Ascending aorta (tissue), 2 donors: ENCODE measurements at places on chromosomes 5 and 9. TPM values are rescaled to one million over a fixed set of nuclear protein-coding genes. Genes with fewer than 3 reads are reported as not detected.

Gene WDR38
- not detected for total RNA-seq

GRCh38 chr5:148735301-148735835, 81.0 kb upstream of the HTR4 start:
- no peak for DNase-seq

GRCh38 chr9:14148501-14149103, 165.3 kb downstream of the NFIB start:
- no peak for DNase-seq

DNA sequence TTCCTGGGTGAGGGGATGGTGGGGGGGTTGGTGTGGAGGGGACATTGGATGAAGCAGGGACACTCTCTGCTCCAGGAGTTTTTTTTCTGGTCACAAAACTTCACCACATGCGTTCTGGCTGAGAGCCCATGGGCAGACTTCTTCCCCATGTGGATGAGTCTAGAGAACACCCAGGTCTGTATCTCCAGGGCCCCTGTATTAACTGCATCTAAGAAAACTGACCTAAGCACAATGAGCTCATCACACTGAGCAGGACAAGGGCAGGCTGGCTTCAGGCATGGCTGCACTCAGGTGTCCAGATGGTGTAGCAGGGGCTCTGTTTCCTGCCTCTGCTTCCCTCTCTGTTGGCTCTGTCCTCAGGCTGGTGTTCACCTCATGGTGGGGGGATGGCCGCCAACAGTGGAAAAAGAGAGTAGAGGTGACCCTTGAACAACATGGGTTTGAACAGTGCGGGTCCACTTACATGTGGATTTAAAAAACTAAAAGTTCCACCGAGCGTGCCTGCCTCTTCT, 85.3 kb upstream of the STC2 start:
- DNase-seq: no peak

Gene GARIN3
- total RNA-seq: not detected

- peak; percentile 23 for DNase-seq
These were observed 76.3 kb downstream of the MUSK start for GRCh38 chr9:110744715-110745384.

- peak; percentile 76 for DNase-seq
These were observed 8.4 kb upstream of the PHYHD1 start for GRCh38 chr9:128912270-128912853.

DNA sequence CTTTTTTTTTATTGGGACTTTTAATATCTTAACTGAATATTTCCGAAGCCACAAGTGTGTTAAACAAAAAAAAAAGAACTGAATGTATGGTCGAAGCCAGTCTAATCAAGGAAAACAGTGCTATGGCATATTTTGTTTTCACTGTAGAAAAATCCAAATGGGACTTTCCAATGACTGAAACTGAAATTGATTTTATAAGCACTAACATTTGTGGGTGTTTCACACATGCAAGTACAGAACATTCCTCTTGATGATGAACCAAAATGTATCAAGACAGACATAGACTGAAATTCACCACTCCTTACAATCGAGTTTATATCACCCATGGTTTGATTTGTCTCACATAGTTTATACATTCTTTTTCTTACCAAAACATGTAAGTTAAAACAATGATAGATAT, 1026.8 kb downstream of the CDH18 start:
- DNase-seq: no peak

- no peak for DNase-seq
These were observed 128.5 kb downstream of the LRRC70 start for GRCh38 chr5:62707131-62707530.

DNA sequence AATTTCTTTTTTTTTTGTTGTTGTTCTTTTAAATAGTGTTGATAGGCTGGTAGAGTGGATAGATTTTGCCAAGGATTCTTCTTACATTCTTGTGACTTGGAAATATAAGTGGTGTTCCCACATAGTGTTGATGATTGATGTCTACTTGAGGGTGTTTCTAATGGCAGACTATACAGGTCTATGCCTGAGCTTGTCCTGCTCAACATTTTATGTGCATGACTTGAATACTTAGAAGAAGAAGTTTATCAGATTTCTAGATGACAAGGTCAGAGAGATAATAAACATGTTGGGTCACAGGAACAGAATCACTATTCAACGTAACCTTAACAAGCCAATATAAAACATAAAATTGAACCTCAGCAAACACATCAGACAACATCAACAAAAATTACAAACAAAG, 24.2 kb downstream of the XRCC4 start:
- DNase-seq: no peak

Gene RPS23
- 1,118 TPM for total RNA-seq

DNA sequence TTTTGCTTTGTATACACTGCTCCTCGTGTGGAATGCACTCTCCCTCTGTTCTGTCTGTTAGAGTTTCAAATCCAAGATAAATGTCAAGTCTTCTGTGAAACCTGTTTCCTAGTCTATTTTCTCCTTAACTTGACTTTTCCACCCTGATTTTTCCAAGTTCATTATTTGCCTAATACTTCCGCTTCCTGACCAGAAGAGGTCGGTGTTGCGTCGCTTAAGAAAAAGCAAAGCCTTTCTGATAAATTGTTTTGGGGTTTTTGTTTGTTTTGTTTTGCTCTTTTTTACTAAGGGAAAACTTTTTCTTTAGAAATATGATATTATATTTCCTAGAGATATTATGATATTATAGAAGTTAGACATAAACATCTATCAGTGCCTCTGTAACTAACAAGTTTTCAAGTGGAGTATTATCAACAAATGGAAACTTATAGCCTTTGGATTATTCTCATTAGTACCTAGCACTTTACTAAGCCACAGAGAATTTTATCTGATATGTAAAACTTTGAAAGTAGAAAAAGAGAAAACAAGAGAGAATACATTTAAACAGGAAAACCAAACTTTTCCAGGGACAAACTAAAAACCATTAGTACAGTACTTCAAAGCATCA, 55.8 kb downstream of the PHAX start:
- DNase-seq: no peak

Gene GRM6
- total RNA-seq: not detected

Gene IL9
- total RNA-seq: not detected

GRCh38 chr5:32029261-32029660, 144.9 kb downstream of the GOLPH3 start:
- no peak for DNase-seq

DNA sequence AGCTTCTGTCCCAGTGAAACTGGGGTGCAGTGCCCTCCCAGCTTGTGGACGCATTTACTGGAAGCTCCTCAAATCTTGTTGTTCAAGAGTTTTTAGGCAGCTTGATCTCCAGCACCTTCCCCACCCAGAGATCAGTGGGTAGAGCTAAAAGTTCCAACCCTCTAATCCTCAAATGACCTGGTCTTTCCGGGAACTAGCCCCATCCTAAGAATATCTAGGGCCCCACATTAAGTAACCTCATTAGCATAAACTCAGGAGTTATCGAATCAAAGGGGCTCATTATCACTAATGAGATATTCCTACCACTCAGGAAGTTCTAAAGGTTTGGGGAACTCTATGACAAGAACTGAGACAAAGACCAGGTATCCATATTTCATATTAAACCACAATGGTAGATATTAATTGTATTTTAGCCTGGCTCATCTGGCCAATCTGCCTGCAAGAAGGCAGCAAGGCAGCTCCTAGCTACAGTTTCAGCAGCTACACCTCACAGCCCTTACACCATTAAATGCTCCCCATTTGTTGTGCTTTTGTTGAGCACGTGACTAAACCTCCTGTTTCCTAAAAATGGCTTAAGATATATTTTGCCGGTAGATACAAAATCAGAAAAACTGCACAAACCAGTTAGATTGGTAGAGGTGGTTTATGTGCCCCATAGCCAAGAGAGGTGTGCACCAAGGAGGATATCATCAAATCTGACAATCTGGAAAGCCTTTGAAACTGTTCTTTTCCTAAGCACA, 24.6 kb upstream of the SLC22A5 start:
- DNase-seq: no peak
